Osteocyte (in vitro differentiated cells): ENCODE measurements at places on chromosomes 6 and 20. TPM values are rescaled to one million over a fixed set of nuclear protein-coding genes. Genes with fewer than 3 reads are reported as not detected.

GRCh38 chr20:23086056-23086566 is at the start of gene CD93:
TSS of gene CD93 (minus strand) at chr20:23086324. CDS start at chr20:23086192, 132 bp downstream.
- H3K27me3 ChIP-seq: no peaks in the 10 kb centered on the region
- H3K4me1 ChIP-seq: peaks cover 9% of the 10 kb centered on the region
- peak within 1 kb of the TSS; percentile 27 for H3K27ac ChIP-seq
- H3K36me3 ChIP-seq: no peaks in the 10 kb centered on the region

DNA sequence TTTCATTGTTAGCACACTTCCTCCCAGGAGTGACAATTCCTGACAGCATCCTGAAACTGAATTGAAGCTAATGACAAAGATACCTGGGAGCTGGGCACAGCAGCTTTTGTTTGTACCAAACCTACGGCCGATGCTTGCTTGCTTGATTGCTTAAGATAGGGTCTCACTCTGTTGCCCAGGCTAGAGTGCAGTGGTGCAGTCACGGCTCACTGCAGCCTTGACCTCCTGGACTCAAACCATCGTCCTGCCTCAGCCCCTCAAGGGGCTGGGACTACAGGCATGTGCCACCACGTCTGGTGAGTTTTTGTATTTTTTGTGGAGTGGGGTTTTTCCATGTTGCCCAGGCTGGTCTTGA is 84.7 kb upstream of the SCP2D1 start:
- H3K4me3 ChIP-seq: no peak overlapping the region
- no peaks in the 10 kb centered on the region for H3K36me3 ChIP-seq
- no peaks in the 10 kb centered on the region for H3K27me3 ChIP-seq
- peaks cover 3% of the 10 kb centered on the region for H3K4me1 ChIP-seq

DNA sequence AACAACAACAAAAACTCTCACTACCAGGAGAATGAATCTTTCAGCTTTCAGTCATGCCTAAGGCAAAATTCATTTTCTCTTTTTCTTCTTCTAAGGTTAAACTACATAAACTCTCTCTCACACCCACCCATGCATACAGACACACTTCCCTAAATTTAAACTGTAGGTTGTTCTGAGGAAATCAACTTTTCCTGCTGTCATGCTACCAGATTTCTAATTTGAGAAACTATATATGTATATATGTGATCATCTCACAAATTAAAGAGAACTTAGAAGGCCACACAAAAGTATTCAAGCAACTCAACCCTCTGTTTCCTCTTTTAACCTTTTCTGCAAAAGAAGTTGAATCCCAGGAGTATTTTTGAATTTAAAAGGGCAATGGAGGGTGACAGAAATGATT is 532.5 kb downstream of the KIF16B start:
- DNase-seq: no peak
- no peaks in the 10 kb centered on the region for H3K36me3 ChIP-seq
- no peak overlapping the region for H3K27ac ChIP-seq
- no peak overlapping the region for H3K4me3 ChIP-seq
- no peaks in the 10 kb centered on the region for H3K4me1 ChIP-seq

DNA sequence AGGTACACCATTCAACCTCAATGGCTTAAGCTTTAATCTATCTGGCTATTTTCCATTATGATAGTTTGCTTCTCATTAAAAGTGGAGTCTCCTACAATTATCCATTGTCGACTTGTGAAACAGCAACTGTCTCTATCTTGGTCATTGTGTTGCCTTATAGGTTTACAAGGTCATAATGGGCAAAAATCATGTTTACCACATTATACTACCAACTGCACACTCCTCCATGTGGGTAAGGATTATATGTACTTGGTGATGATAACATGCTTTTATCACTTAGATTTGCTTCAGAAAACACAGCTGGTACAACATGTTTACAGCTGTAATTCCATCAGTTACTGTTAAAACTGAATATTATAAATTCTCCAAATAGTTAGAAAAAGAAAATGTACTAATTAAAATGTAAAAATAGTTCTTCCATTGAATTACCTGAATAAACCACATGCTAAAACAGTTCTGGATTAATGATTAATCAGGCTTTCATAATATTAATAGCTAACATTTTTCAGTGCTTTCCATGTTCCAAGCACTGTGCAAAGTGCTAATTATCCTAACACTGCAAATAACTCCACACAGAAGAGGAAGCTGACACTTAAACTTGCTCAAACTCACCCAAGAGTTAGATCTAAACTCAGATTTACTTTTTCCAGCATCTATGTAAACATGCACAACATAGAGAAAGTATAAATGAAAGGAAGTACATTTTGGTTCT is 96.7 kb downstream of the OGFRL1 start:
- DNase-seq: no peak
- no peak overlapping the region for H3K4me3 ChIP-seq
- H3K27me3 ChIP-seq: no peaks in the 10 kb centered on the region
- peaks cover 48% of the 10 kb centered on the region for H3K4me1 ChIP-seq

- peaks cover 18% of the 10 kb centered on the region for H3K36me3 ChIP-seq
- no peaks in the 10 kb centered on the region for H3K27me3 ChIP-seq
- DNase-seq: no peak
- peaks cover 81% of the 10 kb centered on the region for H3K4me1 ChIP-seq
- no peak overlapping the region for H3K4me3 ChIP-seq
Measured at GRCh38 chr6:41642960-41643898, 5.0 kb downstream of the MDFI start.

- H3K27ac ChIP-seq: no peak overlapping the region
- no peak for DNase-seq
- no peak overlapping the region for H3K4me3 ChIP-seq
- H3K36me3 ChIP-seq: peaks cover 14% of the 10 kb centered on the region
- peaks cover 10% of the 10 kb centered on the region for H3K4me1 ChIP-seq
Measured at GRCh38 chr6:161050134-161050765, 58.7 kb downstream of the MAP3K4 start.

DNA sequence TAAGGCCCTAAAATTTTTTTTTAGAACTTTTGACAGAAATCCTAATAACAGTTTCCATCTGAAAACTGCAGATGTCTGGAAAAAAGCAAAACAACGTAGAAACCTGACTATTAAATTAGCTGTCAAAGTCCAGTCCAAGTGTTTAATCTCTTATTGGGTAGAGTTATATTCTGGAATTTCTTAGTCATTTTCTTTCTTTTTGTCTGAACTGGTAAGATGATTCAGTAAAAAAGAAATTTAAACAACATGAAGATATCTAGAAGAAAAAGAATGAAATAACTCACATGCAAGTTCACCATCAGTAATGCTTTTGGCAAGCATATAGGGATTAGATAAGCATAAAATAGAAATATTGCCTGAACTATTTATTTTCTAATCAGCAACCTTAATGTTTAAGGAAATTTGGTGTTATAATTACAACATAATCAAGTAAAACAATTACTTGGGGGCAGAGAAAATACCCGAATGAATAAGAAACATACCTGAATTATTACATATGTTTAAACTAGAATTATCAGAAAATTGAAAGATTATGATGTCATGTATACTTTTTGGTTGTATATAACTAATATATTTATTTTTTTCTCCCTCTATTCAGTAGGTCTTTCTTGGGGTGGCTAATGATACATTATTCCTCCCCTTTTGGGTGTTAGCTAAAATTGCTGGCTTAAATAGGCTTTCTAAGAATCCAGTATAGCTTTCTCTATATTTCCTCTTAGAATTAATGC is 51.1 kb downstream of the FAM83B start:
- no peak for DNase-seq
- no peak overlapping the region for H3K27ac ChIP-seq
- peaks cover 2% of the 10 kb centered on the region for H3K27me3 ChIP-seq
- H3K4me3 ChIP-seq: no peak overlapping the region
- H3K36me3 ChIP-seq: no peaks in the 10 kb centered on the region

- H3K36me3 ChIP-seq: peaks cover 20% of the 10 kb centered on the region
- no peak overlapping the region for H3K4me3 ChIP-seq
- H3K27ac ChIP-seq: no peak overlapping the region
- peaks cover 2% of the 10 kb centered on the region for H3K4me1 ChIP-seq
Measured at GRCh38 chr20:41185013-41185757, 47.8 kb downstream of the PLCG1 start.

GRCh38 chr6:2376429-2377355 is 131.3 kb upstream of the GMDS start:
- peak overlapping the region; percentile 61 for H3K27ac ChIP-seq
- H3K4me1 ChIP-seq: peaks cover 12% of the 10 kb centered on the region
- no peak overlapping the region for H3K4me3 ChIP-seq
- no peak for DNase-seq

AGER gene
- 3.8 and 4.1 TPM in 2 replicates for total RNA-seq

NUP43 gene
- 36.8 and 40.0 TPM in 2 replicates for total RNA-seq

DNA sequence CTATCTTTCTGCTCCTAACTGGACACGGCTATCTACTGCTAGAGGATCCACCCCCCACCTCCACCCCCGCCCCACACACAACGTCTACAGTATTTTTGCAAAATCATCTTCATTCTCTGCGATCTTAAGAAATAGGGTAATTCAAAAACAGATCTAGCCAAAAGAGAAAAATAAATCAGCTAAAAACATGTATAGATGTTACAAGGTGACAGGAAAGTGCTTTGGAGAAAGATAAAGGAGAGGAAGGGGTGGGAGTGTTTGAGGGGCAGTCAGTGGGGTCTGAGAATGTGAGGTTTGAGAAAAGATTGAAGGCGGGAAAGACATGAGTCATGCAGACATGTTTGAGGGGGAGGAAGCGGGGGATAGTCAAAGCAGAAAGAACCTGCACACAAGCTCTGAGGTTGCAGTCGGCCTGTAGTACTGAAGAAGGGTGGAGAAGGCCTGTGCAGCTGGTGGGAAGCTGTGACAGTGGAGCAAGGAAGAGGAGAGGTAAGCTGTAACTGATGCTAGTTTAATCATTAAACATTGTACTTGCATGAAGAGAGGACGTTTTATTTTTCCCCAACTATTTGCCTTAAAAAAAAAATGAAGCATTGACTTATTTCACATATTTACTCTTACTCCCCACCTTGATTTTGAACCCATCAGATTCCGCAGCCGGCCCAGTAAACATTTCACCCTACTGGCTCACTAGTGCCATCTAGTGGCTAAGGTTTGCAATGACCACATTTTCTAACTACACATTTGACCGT is 332.6 kb downstream of the ADGRB3 start:
- no peaks in the 10 kb centered on the region for H3K36me3 ChIP-seq
- H3K4me1 ChIP-seq: peaks cover 4% of the 10 kb centered on the region
- H3K27ac ChIP-seq: no peak overlapping the region
- H3K27me3 ChIP-seq: peaks cover 2% of the 10 kb centered on the region
- no peak for DNase-seq

- no peaks in the 10 kb centered on the region for H3K4me1 ChIP-seq
- DNase-seq: no peak
- no peaks in the 10 kb centered on the region for H3K36me3 ChIP-seq
- no peaks in the 10 kb centered on the region for H3K27me3 ChIP-seq
Measured at GRCh38 chr6:1181939-1182605, 129.8 kb upstream of the FOXQ1 start.

- no peak for DNase-seq
- H3K4me1 ChIP-seq: no peaks in the 10 kb centered on the region
- H3K36me3 ChIP-seq: peaks cover 20% of the 10 kb centered on the region
- no peak overlapping the region for H3K4me3 ChIP-seq
- H3K27me3 ChIP-seq: no peaks in the 10 kb centered on the region
Measured at GRCh38 chr6:87230801-87231200, 75.4 kb downstream of the ZNF292 start.

CEP162 gene
- total RNA-seq: 10.1 and 10.7 TPM in 2 replicates

DNA sequence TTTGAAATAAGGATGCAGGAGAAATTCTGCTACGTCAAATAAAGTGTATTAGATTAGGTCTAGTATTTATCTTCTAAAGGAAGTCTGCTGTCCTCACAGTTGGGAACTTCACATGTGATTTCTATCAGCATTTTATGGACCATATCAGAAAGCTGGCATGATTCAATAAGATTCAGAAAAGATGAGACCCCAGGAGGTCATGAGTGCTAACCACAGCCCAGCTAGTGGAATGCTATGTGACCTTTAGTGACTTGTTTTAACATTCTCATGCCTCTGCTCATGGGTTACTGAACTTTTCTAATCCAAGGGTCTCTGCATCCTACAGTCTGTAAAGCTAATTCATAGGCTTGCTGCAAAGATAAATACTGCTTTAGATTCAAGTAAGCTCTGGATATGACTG is 150.1 kb downstream of the GMPR start:
- peaks cover 36% of the 10 kb centered on the region for H3K4me1 ChIP-seq
- H3K36me3 ChIP-seq: peaks cover 5% of the 10 kb centered on the region
- H3K27me3 ChIP-seq: no peaks in the 10 kb centered on the region
- DNase-seq: no peak
- H3K4me3 ChIP-seq: no peak overlapping the region
- H3K27ac ChIP-seq: no peak overlapping the region

DNA sequence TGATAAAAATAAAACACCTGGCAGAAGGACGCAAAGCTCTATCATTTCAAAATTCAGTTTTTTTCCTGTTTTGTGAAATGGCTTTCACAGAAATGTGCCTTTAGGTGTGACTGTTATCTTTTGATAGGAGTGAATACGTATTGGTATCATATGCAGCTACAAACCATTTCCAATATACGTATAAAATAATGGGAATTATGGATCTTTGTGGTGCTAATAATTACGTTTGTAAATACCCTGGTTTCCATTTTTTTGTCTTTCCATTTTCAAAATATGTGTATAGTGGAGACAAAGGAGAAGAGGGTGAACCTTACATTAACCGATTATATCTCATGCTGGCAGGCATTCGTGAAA is 108.7 kb upstream of the GMDS start:
- H3K27me3 ChIP-seq: no peaks in the 10 kb centered on the region
- no peak overlapping the region for H3K4me3 ChIP-seq
- no peak overlapping the region for H3K27ac ChIP-seq
- DNase-seq: no peak

GRCh38 chr6:84771756-84772356 is 7.5 kb upstream of the TBX18 start:
- H3K4me3 ChIP-seq: no peak overlapping the region
- DNase-seq: no peak
- H3K36me3 ChIP-seq: peaks cover 5% of the 10 kb centered on the region
- no peak overlapping the region for H3K27ac ChIP-seq
- peaks cover 85% of the 10 kb centered on the region for H3K27me3 ChIP-seq
- peaks cover 27% of the 10 kb centered on the region for H3K4me1 ChIP-seq

- peaks cover 4% of the 10 kb centered on the region for H3K36me3 ChIP-seq
- no peak for DNase-seq
Measured at GRCh38 chr6:131955192-131955591, 4.0 kb upstream of the CCN2 start.

GRCh38 chr6:130869681-130870080 is 42.5 kb downstream of the SMLR1 start:
- peaks cover 8% of the 10 kb centered on the region for H3K36me3 ChIP-seq
- peaks cover 23% of the 10 kb centered on the region for H3K4me1 ChIP-seq
- no peak for DNase-seq
- H3K27ac ChIP-seq: no peak overlapping the region
